ENCODE measurements at places on chromosomes 5 and 9. TPM values are rescaled to one million over a fixed set of nuclear protein-coding genes. Genes with fewer than 3 reads are reported as not detected.
A peak's percentile ranks its signal among the peaks of the same experiment; 100 is the strongest.

DNA sequence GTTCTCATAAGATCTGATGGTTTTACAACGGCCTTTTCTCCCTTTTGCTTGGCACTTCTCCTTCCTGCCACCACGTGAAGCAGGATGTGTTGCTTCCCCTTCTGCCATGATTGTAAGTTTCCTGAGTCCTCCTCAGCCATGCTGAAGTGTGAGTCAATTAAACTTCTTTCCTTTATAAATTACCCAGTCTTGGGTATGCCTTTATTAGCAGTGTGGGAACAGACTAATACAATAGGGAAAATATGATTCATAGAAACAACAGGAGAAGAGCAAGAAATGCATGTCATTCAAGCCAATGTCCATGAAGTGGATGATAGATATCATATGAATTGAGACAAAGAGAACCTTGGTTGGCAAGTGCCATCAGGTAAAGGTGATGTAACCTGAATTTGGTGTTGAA is 128.3 kb upstream of the HAPLN1 start:
- no peak for DNase-seq

DNA sequence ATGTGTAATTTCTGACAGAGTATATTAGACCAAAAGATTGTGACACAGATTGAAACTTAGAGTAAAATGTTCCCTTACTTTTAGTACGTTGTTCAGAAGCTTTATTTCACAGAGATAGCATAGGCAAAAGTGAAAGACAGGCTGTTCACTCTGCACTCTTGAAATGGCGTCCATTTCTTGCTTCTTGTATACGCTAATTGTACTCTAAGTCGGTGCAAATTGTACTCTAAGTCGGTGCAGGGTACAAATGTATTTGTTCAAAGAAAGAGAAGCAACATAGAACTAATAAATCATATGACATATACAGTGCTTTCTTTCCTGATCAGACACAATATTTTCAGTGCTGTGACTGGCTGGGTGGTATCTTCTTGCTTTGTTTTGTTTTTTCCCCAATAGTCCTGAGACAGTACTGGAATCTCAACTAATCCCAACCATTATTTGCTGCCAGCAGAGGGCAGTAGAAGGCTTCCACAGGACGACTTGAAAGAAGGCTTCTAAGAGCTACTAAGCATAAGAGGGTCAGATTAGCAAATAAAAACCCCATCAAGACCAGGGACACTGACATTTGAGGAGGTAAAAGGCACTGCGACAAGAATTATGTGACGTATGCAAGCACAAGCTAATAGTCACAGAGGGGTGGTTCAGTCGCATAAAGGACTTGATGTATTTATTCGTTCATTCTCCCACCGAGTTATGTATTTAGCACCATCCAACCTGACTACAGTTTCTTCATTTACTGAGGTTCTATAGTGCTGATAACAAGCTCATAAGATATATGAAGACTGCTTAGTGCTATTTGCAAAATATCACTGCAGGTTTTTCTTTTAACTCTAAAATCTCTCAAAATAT is 831.8 kb downstream of the TAF11L14 start:
- peak; percentile 56 for DNase-seq

GRCh38 chr9:91220491-91221135 is 141.1 kb downstream of the AUH start:
- DNase-seq: no peak

Gene LCN15
- total RNA-seq: not detected

Gene SMIM33
- not detected for total RNA-seq

Measured in Caki2 (cell line).